ENCODE measurements at places on chromosomes 5 and 9.

- peak; percentile 85 for DNase-seq
Observed at GRCh38 chr9:122402403-122402871, 31.6 kb downstream of the PTGS1 start.

- DNase-seq = no peak
Observed at GRCh38 chr5:150626853-150627276, 13.6 kb upstream of the SYNPO start.

- no peak for DNase-seq
Observed at GRCh38 chr9:124045076-124045829, 33.7 kb downstream of the LHX2 start.

GRCh38 chr5:67246108-67246507 lies 49.5 kb upstream of the CD180 start:
- no peak for DNase-seq

GRCh38 chr9:95175523-95175922 lies 142.0 kb downstream of the FANCC start:
- no peak for DNase-seq

GRCh38 chr9:85528607-85529006 lies 213.1 kb downstream of the AGTPBP1 start:
- no peak for DNase-seq

DNA sequence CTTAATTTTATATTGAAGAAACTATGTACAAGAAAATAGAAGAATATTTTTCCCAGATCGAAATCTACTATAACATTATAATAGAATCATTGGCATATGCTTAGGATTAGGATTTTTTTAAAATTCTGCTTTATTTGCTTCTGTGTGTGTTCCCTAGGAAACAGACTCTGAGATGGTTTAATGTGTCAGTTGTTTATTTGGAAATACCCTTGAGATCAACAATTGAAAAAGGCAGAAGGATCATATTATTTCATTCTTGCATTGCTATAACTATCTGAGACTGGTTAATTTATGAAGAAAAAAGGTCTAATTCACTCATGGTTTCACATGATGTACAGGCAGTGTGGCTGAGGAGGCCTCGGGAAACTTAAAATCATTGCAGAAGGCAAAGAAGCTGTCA lies 622.6 kb downstream of the PRR16 start:
- DNase-seq = no peak

GRCh38 chr9:113567361-113568080 lies 104.0 kb downstream of the RGS3 start:
- DNase-seq = no peak

DNA sequence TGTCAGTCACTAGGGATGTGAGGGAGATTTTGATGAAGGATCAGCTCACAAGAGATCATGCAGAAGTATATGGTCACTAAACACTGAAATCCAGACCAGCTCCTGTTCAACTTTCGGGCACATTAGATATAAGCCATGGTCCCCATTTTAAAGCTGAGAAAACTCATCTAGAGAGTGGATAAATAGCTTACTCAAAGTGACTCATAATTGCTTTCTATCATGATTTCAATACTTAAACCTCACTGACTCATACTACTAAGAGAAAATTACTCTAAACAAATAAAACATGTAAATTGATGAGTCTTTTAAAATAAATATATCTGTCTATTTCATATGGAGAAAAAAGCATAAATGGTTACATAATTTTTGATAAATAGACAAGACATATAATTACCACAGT lies 567.7 kb downstream of the TLR4 start:
- DNase-seq = no peak

All from BJ (cell line).